ENCODE measurements at places on chromosomes 7 and 10.

DNA sequence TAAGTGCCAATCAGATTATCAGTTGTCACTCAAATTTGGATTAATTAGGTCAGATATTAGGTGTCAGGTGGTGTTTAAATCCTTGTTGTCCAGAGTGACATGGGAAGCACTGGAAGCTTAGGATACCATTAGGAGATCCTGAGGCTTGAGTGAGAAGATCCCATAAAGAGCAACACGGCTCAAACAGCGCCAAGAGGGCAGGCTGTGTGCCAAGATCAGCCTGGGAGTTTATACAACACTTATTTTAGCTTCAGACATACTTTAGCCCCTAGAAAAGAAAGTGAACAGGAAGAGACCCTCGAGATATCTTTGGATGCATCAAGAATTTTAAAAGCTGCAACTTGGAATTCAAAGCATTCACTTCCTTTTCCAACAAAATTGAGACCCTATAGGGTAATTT, 14.2 kb upstream of the ACTA2 start:
- DNase-seq = no peak

DNA sequence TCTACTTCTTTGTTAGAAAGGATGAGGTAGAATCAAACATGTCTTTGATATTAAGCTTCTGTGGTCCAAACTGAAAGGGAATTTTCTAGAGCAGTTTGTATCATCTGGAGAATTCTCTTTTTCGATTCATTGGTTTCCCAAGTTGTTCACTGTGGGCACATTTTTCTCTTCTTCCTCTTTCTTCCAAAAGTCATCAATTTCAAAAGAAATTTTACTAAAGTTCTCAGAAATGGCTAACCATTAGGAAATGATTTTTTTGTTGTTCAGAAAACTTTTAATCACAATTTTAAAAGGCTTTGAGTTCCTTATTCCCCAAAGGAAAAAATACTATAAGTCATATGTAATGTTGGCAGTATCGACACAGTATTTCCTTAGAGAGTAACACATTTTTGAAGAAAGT, 28.3 kb upstream of the CCDC6 start:
- no peak for DNase-seq

DNA sequence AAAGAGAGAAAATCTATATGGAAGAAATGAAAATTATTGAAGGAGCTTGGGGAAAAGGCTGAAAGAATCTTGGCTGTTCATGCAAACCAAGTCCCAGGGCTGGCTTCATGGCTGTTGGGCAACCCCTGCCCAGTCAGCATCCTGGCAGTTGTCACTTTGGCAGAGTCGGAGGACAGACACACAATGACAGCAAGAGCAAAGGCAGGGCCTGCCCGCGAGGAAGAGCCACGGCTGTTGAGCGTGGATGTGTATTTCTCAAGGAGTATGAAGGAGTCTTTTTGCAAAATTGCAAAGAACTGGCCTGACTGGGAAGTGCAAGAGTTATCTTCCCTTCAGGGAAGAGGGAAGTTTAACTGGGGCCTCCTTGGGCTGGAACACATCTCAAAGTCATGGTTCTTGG, 11.7 kb downstream of the PTPRE start:
- no peak for DNase-seq

- peak; percentile 5 for DNase-seq
These were observed 187.4 kb downstream of the CYP26A1 start for GRCh38 chr10:93261089-93261488.

GRCh38 chr7:18288322-18289037, 207.1 kb upstream of the HDAC9 start:
- no peak for DNase-seq

GRCh38 chr10:73095481-73096021, 1.1 kb downstream of the P4HA1 start:
- DNase-seq = peak; percentile 79

- DNase-seq = no peak
These were observed 176.9 kb downstream of the ARHGAP12 start for GRCh38 chr10:31751738-31752080.

DNA sequence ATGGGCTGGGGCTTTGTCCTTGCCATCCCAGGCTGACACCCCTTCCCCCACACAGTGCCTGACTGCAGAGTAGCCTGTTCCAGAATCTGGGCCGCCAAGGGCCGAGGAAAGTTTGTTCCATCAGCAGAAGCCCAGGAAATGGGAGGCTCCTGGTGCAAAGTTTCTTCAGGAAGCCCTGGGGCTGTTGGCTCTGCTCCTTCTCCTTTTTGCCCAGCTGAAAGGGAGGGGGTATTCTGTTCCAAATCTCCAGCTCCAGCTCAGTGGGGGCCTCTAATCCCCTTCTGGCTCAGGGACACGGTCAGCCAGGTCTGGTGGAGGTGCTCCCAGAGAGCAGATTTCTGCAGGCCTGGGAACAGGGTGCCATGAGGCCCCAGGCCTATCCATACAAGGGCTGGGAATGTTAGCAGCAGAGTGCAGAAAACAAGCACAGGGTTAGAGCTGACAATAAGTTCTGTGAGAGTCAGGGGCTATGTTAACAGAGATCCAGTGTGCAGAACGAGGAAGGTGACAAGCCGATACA, 399.5 kb downstream of the RPS24 start:
- DNase-seq = no peak

DNA sequence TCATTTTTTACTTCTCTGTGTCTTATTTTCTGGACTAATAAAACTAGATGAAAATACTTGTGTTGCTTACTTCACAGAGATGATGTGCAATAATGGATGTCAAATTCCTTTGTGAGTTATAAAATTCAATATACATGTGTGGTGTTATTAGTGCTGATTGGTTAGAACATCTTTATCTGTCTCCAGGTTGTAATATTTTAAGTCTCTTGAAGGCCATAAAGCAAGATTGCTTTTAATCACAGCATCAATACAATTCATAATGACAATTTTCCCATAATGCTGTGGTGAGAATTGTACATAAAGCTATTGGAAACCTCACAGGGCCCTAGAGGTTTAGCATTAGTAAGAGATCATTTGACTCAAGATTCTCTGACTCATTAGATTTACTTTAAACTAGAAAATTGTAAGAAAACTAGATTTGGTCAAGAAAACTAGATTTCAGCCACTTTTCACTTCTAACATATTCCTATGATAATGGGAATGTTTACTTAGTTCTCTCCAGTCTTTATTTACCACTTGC, 963.7 kb downstream of the REEP3 start:
- no peak for DNase-seq

Data from amniotic epithelial cell (primary cell).